ENCODE measurements at places on chromosomes 3 and 15.

- no peak for DNase-seq
Measured at GRCh38 chr3:123871946-123872345, 12.2 kb downstream of the MYLK start.

- DNase-seq: no peak
Measured at GRCh38 chr15:22780267-22780666, 6.2 kb upstream of the NIPA1 start.

DNA sequence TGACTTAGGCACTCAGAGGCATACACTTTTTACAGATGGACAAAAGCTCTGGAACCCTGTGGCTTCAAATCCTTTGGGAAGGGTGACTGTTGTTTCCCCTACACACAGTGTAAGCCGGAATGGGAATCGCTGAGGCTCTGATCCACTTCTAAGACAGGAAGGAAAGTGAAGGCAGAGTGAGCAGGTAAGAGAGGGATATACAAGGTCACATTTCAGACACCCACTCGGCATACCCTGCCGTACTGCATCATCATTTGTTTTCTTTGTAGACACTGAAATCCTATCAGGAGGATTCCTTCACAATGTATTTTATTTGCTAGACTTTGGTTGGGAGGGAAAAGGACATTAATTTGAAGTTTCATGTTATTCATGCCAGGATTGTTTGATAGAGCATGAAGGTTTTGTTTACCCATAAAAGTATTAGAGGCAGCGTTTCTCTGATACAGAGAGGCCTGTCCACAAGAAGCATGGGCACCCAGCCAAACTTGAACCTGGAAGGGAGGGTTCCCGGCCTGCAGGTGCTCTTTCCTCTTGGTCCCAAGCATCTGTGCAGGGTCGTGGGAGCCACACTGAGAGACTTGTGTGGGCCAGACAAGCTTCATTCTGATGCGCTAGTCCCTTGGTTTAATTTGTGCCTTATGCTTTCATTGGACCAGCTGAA, 21.9 kb upstream of the POLR2M start:
- DNase-seq: no peak

DNA sequence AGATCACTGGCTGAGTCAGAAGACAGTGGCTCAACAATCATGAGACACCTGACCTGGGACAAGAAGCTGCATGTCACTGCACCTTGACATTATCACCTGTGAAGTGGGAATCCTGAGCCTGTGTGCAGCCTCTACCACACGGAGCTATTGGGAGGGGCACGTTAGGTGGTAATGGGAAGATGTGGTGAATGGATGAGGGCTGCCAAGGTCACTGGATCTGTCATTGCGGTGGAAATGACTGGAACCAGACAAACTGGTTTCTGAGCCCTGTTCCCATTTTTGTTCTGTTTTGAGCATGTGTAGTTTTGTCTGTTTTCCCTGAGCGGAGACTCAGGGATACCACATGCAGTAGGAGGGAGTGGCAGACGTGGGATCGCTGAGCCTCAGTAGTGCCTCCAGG, 235.5 kb downstream of the OPA1 start:
- DNase-seq: no peak

- DNase-seq: no peak
Measured at GRCh38 chr3:108500728-108501127, 9.7 kb downstream of the MYH15 start.

All from vagina (tissue), 2 donors.